Calu3 (cell line): ENCODE measurements at places on chromosomes 3 and 15.

DNA sequence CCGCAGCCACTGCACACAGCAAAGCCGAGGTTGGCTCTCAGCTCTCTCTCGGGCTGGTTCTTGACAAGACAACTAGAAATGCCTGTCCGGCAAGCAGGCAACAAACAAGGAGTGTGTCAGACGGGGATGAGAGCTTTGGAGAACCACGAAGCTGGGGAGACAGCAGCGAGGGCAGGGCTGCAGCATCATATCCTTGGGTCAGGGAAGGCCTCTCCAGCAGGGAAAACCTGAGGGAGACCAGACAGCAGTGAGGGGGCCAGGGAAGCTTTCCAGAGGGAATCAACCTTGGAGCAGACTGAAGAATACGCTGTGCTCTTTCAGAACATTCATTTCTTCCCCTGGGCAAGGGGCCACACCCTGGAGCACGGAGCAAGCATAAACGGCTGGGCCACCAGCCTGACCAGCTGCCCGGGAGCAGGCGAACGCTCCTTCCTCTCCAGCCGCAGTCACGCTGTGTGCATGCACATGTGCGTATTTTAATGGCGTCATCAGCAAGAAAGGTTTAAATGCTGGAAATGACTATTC is 58.7 kb downstream of the CHSY1 start:
- no peak for DNase-seq

- no peak for DNase-seq
These were observed 183.9 kb downstream of the FAM43A start for GRCh38 chr3:194869482-194870169.

GRCh38 chr3:32238453-32239306 is at the start of gene CMTM8:
Gene CMTM8, plus strand, starts transcription at chr3:32238680. Its CDS starts 293 bp downstream, at chr3:32238973.
- peak; percentile 79 for DNase-seq

GRCh38 chr3:175484666-175485065 is 625.5 kb downstream of the NAALADL2 start:
- DNase-seq = no peak

GRCh38 chr15:84821501-84822021 is 4.4 kb downstream of the ALPK3 start:
- DNase-seq = no peak

- DNase-seq = no peak
These were observed 4.8 kb upstream of the RTP3 start for GRCh38 chr3:46492890-46493547.
